ENCODE measurements at places on chromosomes 3 and 15.
A peak's percentile ranks its signal among the peaks of the same experiment; 100 is the strongest.

GRCh38 chr3:142355692-142356091 lies 92.1 kb downstream of the XRN1 start:
- no peak for DNase-seq

DNA sequence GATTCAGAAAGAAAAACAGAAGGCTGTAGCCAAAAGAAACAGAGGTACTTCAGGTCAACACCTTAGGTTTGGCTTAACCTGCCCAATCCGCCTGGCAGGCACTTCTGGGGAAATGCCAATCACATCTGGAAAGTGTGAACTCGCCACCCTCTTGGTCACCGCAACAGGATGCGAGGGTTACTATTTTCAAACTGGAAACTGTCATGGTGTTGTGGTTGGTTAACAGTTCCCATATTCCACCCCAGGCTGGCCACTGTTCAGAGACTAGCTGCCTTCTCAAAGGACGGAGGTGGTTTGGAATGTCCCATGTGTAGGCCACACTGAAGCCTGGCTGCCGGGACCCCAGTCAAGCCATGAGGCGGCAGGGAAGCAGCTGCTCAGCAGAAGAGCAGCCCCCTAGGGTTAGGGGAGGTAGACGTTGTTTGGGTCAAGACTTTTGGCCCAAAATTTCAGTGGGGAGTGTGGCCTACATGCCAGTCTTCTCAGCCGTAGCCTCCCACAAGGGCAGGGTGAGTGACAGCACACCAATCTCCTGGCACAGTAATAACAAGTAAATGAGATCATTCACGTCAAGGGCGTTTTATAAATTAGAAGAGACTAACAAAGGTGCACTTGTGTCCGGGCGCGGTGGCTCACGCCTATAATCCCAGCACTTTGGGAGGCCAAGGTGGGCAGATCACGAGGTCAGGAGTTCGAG lies 54.6 kb downstream of the UMPS start:
- DNase-seq: no peak

- DNase-seq: no peak
Observed at GRCh38 chr15:89870006-89870405, 23.8 kb downstream of the AP3S2 start.

GRCh38 chr3:74550686-74551085 lies 63.8 kb downstream of the CNTN3 start:
- DNase-seq: no peak

- DNase-seq: peak; percentile 49
Observed at GRCh38 chr3:30199096-30199759, 407.2 kb upstream of the TGFBR2 start.

- DNase-seq: no peak
Observed at GRCh38 chr3:181558870-181559269, 152.9 kb upstream of the SOX2 start.

DNA sequence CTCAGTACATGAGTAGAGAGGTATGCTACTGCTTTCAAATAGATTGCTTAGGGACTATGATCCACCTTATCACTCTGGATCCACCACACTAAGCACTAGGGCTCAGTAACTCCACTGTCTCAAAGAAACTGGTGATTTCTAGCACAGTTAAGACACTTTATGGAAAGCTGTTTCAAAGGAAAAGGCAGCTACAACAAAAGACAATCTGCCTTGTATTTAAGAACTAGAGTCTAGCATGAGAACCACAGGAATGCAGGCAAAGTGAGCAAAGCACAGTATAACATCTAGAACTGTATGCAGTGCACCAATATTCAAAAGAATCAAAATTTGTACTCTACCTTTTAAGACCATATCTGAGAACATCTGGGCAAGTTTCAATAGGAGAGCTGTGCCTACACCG lies 17.9 kb downstream of the TFRC start:
- DNase-seq: no peak

- DNase-seq: no peak
Observed at GRCh38 chr15:52326756-52327155, 31.2 kb upstream of the MYO5C start.

GRCh38 chr3:28577941-28578500 lies 229.4 kb upstream of the AZI2 start:
- DNase-seq: no peak

DNA sequence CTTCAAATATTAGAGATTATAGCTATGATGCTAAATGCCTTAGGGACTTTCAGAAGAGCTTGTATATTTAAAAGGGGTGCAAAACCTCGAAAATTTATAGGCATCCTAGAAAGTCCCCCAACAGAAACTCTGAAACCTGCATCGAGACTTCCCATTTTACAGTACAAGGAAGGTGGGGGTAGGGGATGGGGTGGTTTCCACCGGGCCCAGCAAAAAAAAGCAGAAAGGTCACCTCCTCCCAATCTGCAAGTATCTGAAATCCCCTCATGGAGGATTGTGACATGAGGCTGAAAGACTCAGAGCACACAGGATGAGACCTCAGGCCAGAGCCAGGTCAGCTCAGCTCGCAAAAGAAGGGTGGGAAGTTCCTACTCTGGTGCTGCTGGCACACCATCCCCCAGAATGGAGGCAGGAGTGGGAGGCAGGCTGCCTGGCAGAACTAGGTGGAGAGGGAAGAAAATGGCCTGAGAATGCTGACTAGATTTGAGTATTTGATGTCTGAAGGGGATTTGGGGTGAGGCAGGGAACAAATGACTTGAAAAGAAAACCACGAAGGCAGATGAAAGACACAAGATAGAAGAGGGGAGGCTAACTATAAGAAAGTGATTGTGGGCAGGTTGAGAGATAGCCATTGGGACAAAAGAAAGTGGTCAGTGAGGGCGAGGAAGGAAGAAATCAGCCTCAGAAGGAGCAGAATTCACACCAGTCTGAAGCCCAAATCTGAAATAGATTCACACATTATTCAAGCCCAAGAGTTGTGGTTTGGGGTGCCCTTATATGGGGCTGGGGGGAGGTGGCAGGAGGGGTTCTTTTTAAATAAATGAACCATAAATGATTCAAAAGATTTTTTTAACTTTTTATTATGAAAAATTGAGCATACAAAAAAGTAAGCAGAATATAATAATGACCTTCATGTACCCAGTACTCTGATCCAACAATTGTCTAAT lies 22.5 kb upstream of the TSC22D2 start:
- no peak for DNase-seq

DNA sequence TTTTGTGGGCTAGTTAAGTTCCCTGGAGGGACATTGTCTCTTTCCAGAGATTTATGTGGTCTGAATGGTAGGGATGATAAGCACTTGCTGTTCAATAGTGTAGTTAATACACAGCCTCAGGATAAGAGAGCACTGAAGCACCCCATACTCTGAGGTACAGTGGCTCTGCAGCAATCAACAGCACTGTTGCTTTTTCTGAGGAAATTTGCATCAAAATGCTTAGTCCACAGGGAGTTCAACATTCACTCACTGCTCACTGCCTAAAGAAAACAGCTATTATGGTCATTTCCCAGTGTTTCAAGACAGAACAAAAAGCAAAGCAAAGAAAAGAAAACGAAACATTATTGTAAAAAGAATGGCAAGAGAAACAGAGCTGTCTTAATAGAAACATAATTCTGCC lies 441.9 kb downstream of the PLOD2 start:
- DNase-seq: no peak

DNA sequence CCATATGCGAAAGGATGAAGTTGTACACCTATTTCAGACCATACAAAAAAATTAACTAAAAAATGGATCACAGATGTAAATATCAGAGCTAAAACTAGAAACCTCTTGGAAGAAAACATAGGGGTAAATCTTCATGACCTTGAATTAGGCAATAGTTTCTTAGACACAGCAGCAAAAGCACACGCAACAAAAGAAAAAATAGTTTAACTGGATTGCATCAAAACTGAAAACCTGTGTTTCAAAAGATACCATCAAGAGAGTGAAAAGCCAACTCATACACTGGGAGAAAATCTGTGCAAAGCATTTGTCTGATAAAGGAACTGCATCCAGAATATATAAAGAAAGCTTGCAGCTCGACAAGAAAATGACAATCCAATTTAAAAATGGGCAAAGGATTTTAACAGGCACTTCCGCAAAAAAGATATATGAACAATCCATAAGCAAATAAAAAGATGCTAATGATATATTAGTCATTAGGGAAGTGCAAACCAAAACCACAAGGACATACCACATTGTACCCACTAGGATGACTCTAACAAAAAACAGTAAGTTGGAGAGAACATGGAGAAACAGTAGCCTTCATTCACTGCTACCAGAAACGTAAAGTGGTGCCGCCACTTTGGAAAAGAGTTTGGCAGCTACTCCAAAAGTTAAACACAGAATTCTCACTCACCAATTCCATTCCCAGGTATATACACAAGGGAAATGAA lies 263.1 kb downstream of the ADAMTS17 start:
- DNase-seq: no peak

GRCh38 chr3:42673082-42673481 lies 12.3 kb upstream of the KLHL40 start:
- DNase-seq: no peak

DNA sequence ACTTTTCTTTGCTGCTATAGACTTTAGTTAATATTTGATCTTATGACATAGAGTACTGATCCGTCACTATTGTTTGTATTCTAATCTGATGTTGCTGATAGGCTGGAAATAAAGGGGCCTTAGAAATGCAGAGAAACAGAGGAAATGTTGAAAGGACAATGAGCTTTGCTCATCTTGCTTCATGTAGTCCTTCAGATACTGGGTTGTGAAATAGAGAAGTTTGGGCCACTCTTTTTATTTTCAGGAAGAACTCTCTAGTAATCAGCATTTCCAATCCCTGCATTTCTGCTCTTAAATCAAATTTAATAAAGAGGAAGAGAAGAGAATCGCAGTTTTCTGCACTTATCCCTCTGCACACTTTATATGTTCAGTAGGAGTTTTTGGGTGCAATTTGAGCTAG lies 192.8 kb upstream of the THBS1 start:
- no peak for DNase-seq

DNA sequence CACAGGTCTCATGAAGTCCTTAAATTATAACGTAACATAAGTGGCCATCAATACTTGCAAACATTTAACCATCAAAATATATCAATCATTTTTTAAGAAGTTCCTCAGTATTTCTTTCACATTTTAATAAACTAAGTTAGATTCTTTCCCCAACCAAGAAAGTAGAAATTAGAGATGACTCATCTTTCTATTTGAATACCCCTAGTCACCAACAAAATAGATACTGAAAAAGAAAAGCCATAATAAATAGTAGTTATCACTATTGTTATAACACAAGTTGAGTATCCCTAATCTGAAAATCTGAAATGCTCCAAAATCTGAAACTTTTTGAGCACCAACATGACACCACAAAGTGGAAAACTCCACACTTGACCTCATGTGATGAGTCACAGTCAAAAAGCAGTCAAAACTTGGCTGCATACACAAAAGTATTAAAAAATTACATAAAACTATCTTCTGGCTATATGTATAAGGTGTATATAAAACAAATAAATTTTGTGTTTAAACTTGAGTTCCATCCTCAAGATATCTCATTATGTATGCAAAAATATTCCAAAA lies 3.7 kb downstream of the SHQ1 start:
- peak; percentile 11 for DNase-seq

DNA sequence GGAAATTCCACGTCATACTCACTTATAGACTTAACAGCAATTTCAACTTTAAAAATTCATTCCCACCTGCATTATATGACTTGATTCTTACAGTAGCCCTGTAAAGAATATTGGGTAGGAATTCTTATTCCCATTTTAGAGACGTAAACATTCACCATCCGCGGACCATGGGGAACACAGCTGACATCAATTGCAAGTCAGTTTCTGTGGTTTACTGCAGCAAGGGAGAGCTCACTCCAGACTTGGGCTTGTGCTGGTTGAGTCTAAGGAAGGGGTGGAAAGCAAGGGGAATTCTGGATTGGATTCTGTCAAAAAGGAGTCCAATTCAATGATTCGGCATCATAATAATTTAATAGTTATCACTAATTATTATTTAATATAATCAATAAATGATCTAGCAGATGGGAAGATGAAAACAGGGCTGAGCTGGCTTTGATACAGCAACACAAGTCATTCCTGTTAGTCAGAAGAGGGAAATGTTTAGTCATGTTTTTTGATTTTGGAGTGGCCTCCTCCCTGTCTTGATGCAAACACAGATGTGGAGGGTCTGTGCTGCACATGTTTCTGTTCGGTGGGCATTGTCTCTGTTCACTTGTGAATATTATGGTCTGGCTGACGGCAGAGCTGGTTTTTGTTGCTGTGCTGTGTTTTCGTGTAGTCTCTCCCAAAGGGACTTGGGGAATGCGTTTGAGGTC lies 9.7 kb downstream of the LIPC start:
- DNase-seq: no peak

DNA sequence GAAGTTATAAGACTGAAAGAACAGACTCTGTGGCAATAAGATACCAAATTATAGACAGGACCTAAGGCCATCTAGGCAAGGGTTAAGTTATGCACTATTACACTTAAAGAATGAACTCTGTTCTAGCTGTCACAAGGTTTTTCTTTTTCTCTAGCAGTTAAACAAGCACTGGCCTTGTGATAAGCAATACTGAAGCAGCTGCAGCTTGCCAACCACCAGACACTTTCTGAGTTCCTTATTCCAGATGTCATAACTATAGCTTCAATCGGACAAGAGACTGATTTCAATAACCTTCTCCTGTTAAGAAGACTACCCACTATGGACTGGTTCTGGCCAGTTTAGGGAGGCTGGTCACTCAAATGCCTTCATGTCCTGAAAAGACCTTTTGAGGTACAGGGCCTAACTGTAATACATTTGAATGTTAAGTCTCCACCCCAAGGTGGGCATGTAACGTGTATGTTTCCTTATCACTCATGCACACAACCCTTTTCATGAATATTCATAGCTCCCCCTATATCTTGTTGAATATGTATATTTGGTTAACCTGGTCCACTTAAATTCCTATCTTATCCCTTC lies 85.8 kb downstream of the CFAP20DC start:
- DNase-seq: no peak

DNA sequence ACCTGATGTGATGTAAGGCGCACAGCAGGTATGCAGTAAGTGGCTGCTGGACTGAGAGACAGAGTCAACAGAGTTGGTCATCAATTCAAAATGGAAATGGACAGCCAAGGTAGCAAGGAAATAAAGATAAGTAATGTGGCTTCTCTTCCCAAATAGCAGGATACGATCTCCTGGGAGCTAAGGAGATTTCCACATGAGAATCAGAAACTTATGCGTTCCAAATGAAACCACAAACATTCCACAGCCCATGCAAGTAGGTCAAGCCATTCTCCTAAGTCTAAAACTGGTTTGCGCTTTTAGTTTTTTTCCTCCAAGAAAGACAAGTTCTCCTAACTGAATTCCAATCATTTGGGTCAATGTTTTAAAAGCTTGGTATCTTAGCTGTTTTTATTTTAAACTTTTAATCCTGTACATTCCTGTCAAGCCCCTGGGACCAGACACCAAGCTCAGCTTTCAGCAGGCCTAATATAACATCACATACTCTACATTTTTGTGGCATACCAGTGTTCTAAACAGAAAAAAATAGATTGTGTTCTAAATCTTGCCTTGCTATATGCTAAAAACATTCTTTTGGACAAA lies 73.7 kb upstream of the TSPAN3 start:
- no peak for DNase-seq

GRCh38 chr3:98843266-98843959 lies 58.1 kb downstream of the DCBLD2 start:
- no peak for DNase-seq

GRCh38 chr15:83127547-83128150 lies 20.2 kb downstream of the TM6SF1 start:
- DNase-seq: no peak

GRCh38 chr15:42094512-42094963 lies at the start of gene PLA2G4D:
PLA2G4D (minus strand) TSS chr15:42094562; CDS start chr15:42094459, 103 bp downstream.
- DNase-seq: no peak

GRCh38 chr3:73024836-73025235 lies 28.2 kb downstream of the PPP4R2 start:
- DNase-seq: no peak

Measured in activated T-cell treated with anti-CD3 and anti-CD28 coated beads for 24 hours (primary cell).